ENCODE measurements at places on chromosomes 7 and 10. TPM values are rescaled to one million over a fixed set of nuclear protein-coding genes. Genes with fewer than 3 reads are reported as not detected.

Gene SCRN1
- total RNA-seq, result 17.0 TPM

Gene FOXP2
- total RNA-seq, result 0.84 TPM

Gene IL2RA
- total RNA-seq, result 1.6 TPM

Gene LRIT1
- total RNA-seq, result not detected

Gene FAM180A
- 35.3 TPM for total RNA-seq

Gene ZNF746
- 7.1 TPM for total RNA-seq

Gene PDZD8
- total RNA-seq, result 29.9 TPM

Gene SYT15
- 2.2 TPM for total RNA-seq

Gene OR2A1
- not detected for total RNA-seq

Gene CLRN3
- not detected for total RNA-seq

Gene SAMD9L
- total RNA-seq, result 5.1 TPM

Gene GDF2
- not detected for total RNA-seq

Gene TMEM139
- total RNA-seq, result 15.6 TPM

Gene MPP7
- total RNA-seq, result 15.5 TPM

Gene PDK4
- 45.6 TPM for total RNA-seq

Gene SPDYE16
- total RNA-seq, result 0.29 TPM

Gene PRTFDC1
- total RNA-seq, result 1.9 TPM

Gene HTR7
- total RNA-seq, result not detected

Gene LLCFC1
- total RNA-seq, result not detected

Gene WNT8B
- total RNA-seq, result not detected

Gene CALHM1
- not detected for total RNA-seq

Gene CXCL12
- 197 TPM for total RNA-seq

Gene ADRA2A
- 0.19 TPM for total RNA-seq

Gene PPP1R17
- total RNA-seq, result not detected

Gene GNG11
- 16.2 TPM for total RNA-seq

Gene IGF2BP3
- not detected for total RNA-seq

Gene FRMD4A
- 31.9 TPM for total RNA-seq

Gene MYL10
- total RNA-seq, result not detected

Gene AOAH
- total RNA-seq, result 1.4 TPM

Gene CFAP70
- total RNA-seq, result 1.7 TPM

Gene GPR26
- total RNA-seq, result not detected

Gene BRAT1
- total RNA-seq, result 15.2 TPM

Data from heart left ventricle (tissue), 16 donors.